ENCODE measurements at places on chromosomes 12 and 14.
A peak's percentile ranks its signal among the peaks of the same experiment; 100 is the strongest.

DNA sequence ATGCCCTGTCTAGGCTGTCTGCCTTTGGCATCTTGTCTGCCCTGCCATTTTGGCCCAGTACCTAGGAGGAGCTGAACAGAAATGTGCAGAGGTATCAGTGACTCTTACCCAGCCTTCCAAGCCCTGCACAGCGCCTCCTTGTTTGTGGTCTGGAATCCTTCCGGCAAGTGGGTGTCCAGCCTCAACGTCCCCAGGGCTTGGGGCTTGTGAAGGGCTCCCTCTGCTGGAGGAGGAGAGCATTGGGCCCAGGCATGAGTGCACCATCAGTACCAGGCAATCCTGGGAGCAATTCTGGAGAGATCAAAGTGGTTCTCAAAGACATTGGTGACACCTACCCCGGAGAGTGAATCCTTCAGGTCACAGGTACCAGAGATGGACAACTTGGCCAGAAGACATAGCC, 2.4 kb upstream of the TCL1B start:
- no peak for DNase-seq
- H3K4me1 ChIP-seq = no peaks in the 10 kb centered on the region
- no peaks in the 10 kb centered on the region for H3K27me3 ChIP-seq
- H3K27ac ChIP-seq = no peak overlapping the region

- DNase-seq = no peak
- no peak overlapping the region for H3K27ac ChIP-seq
- no peaks in the 10 kb centered on the region for H3K4me1 ChIP-seq
- H3K4me3 ChIP-seq = no peak overlapping the region
- H3K27me3 ChIP-seq = no peaks in the 10 kb centered on the region
Observed at GRCh38 chr14:54549862-54550261, 17.1 kb upstream of the SAMD4A start.

- H3K27ac ChIP-seq = peak overlapping the region; percentile 30
- no peak for DNase-seq
- H3K27me3 ChIP-seq = no peaks in the 10 kb centered on the region
- H3K4me3 ChIP-seq = no peak overlapping the region
- H3K4me1 ChIP-seq = peaks cover 15% of the 10 kb centered on the region
Observed at GRCh38 chr14:32224737-32225377, 21.8 kb upstream of the RNU6-8 start.

GRCh38 chr14:65107200-65107599, 4.9 kb upstream of the MAX start:
- H3K36me3 ChIP-seq = no peaks in the 10 kb centered on the region
- H3K27ac ChIP-seq = no peak overlapping the region
- no peak overlapping the region for H3K4me3 ChIP-seq
- H3K4me1 ChIP-seq = peaks cover 6% of the 10 kb centered on the region
- H3K27me3 ChIP-seq = no peaks in the 10 kb centered on the region
- no peak for DNase-seq

GRCh38 chr12:64679487-64680001, 69.2 kb downstream of the RASSF3 start:
- peaks cover 29% of the 10 kb centered on the region for H3K4me1 ChIP-seq
- no peaks in the 10 kb centered on the region for H3K27me3 ChIP-seq
- H3K36me3 ChIP-seq = no peaks in the 10 kb centered on the region
- DNase-seq = peak; percentile 59

GRCh38 chr14:58805605-58806409, 168.0 kb downstream of the DACT1 start:
- no peaks in the 10 kb centered on the region for H3K27me3 ChIP-seq
- no peak for DNase-seq
- H3K4me1 ChIP-seq = no peaks in the 10 kb centered on the region

DNA sequence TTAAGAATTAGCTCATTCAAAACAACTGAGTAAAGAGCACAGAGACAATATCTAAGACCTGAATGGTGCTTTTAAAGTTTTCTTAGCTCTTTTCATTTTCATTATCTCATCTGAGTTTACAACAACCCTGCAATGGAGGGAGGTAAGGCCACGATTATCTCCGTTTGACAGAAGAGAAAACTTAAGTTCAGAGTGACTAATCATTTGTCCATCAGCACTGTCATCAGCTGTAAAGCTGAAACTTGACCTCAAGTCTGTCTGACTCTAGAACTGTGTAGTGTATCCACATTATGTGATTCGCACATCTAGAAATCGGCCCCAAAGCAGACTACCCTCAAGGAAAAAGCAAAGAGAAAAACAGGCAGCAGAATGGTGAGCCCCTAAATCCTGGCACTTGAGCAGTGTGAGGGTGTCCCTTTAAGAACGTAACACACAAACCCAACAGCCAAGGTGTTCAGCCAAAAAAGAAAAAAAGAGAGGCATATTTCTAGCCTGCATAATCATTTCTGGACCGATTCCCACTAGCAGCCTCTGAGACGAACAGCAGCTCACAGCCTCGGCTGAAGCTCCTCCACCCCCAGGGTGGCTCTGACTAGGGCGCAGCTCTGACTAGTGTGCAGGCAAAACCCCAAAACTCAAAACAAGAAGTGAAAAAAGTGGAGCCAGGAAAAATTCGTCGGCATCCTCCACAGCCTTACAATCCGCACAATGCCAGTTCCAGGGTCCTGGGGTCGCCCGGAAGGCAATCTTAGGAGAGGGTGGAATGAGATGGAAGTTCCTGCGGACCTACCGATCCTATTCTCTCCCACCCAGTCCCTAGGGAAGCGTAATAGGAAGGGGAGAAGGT, 1.6 kb downstream of the STXBP6 start:
- peaks cover 23% of the 10 kb centered on the region for H3K27me3 ChIP-seq
- peaks cover 24% of the 10 kb centered on the region for H3K4me1 ChIP-seq
- peak overlapping the region; percentile 38 for H3K4me3 ChIP-seq
- H3K27ac ChIP-seq = no peak overlapping the region

- peaks cover 8% of the 10 kb centered on the region for H3K4me1 ChIP-seq
- H3K4me3 ChIP-seq = no peak overlapping the region
- no peak for DNase-seq
- no peak overlapping the region for H3K27ac ChIP-seq
Observed at GRCh38 chr12:93813972-93814821, 137.0 kb downstream of the CRADD start.

GRCh38 chr14:87878959-87879358, 114.0 kb downstream of the GALC start:
- H3K27me3 ChIP-seq = no peaks in the 10 kb centered on the region
- no peaks in the 10 kb centered on the region for H3K4me1 ChIP-seq
- DNase-seq = no peak
- H3K27ac ChIP-seq = no peak overlapping the region
- no peak overlapping the region for H3K4me3 ChIP-seq

DNA sequence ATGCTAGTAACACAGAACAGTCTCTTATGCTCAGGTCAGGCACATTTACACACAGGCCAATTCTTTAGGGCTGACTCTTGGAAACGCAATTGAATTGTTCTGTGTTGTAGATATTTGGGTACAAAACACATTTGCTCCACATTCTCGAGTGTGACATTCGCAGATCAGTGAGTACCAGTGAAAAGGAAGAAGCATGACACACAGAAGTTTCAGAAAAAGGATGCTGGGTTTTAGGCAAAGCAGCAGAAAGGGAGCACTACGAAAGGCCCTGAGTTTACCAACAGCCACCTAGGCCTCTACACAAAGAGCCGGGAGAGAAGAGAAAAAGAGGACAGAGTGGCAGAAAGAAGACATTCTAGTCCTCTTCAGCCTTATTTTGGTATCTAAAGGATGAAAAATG, 254.4 kb upstream of the BTG1 start:
- H3K4me1 ChIP-seq = peaks cover 18% of the 10 kb centered on the region
- no peaks in the 10 kb centered on the region for H3K27me3 ChIP-seq
- no peak overlapping the region for H3K4me3 ChIP-seq
- no peak overlapping the region for H3K27ac ChIP-seq
- H3K36me3 ChIP-seq = no peaks in the 10 kb centered on the region

DNA sequence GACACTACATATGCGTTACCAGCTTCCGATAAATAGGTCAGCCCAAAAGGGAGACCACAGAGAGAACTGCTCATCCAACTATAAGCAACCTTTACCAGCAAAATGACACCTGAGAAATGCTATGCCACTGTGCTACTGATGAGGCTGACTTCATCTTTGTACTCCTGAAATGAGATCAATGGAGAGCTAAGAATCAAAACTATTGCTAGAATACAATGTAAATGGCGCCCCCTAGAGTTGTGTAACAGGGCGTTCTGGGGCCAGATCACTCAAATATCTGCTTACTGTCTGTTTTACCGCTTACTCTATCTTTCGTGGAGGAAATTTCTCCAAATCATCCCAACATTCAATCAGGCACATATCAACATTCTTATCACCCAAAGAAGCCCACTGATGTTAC, 4.6 kb downstream of the ZNF384 start:
- H3K36me3 ChIP-seq = peaks cover 2% of the 10 kb centered on the region
- H3K4me1 ChIP-seq = peaks cover 10% of the 10 kb centered on the region
- no peak overlapping the region for H3K4me3 ChIP-seq
- H3K27ac ChIP-seq = no peak overlapping the region
- H3K27me3 ChIP-seq = no peaks in the 10 kb centered on the region

GRCh38 chr12:16392846-16393535, 45.5 kb downstream of the MGST1 start:
- no peaks in the 10 kb centered on the region for H3K36me3 ChIP-seq
- no peaks in the 10 kb centered on the region for H3K4me1 ChIP-seq
- H3K27me3 ChIP-seq = no peaks in the 10 kb centered on the region
- no peak overlapping the region for H3K4me3 ChIP-seq
- no peak overlapping the region for H3K27ac ChIP-seq
- DNase-seq = no peak

DNA sequence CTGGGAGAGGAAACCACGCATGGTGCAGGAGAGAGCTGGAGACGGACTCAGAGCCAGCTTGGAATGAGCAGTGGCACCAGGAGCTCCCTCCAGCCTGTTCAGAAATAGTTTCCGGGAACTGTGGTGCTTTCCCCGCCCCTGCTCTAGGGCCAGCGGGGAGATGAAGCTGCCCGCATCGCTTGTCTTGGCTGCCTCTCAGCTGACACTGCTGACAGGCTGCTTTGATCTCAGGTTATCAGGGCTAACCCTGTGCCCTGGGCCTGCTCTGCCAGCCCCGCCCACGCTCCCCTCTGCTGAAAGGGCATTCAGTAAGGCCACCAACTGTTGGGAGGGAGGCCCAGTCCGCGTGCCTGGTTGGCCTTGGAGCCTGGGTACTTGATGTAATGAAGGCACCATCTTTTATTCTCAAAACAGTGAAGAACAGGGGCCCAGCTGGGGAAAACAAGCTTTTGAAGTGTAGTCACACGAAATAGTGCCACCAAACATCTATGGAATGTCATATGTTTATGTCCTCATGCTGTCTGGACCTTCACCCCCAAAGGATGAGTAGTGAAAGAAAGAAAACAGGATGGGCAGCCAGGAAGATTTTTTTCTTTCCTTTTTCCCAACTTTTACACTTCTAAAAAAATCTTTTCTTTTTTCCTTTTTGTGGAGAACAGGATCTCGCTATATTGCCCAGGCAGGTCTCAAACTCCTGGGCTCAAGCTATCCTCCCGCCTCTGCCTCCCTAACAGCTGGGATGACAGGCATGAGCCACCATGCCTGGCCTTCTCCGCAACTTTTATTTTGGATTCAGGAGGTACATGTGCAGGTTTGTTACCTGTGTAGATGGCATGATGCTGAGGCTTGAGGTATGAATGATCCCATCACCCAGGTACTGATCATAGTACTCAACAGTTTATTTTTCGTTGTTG, 115.9 kb upstream of the TBX3 start:
- no peaks in the 10 kb centered on the region for H3K27me3 ChIP-seq
- no peaks in the 10 kb centered on the region for H3K36me3 ChIP-seq
- no peak overlapping the region for H3K27ac ChIP-seq
- no peak overlapping the region for H3K4me3 ChIP-seq
- no peak for DNase-seq
